Right cardiac atrium (tissue), 5 donors: ENCODE measurements at places on chromosomes 3 and 15. TPM values are rescaled to one million over a fixed set of nuclear protein-coding genes. Genes with fewer than 3 reads are reported as not detected.

Gene PCCB
- total RNA-seq, result 69.3 TPM

Gene STRIT1
- total RNA-seq, result not detected

Gene STRC
- 0.34 TPM for total RNA-seq

Gene PLA2G4D
- not detected for total RNA-seq

Gene RASGRF1
- not detected for total RNA-seq

Gene TNFSF10
- total RNA-seq, result 11.7 TPM

Gene TRPM1
- total RNA-seq, result not detected

Gene CHRNA3
- 0.86 TPM for total RNA-seq

Gene MAP6D1
- 1.6 TPM for total RNA-seq

Gene FES
- total RNA-seq, result 21.0 TPM

Gene AHSG
- not detected for total RNA-seq

Gene MELTF
- 3.9 TPM for total RNA-seq

Gene EPHB3
- 3.0 TPM for total RNA-seq

Gene EPHA3
- total RNA-seq, result 12.9 TPM

Gene MOBP
- 0.32 TPM for total RNA-seq

Gene NDN
- 50.0 TPM for total RNA-seq

Gene BTLA
- not detected for total RNA-seq

Gene ACKR2
- 2.1 TPM for total RNA-seq
